ENCODE measurements at places on chromosomes 16 and 17.

GRCh38 chr17:12342609-12343435 lies 322.1 kb downstream of the MAP2K4 start:
- peak; percentile 3 for DNase-seq

DNA sequence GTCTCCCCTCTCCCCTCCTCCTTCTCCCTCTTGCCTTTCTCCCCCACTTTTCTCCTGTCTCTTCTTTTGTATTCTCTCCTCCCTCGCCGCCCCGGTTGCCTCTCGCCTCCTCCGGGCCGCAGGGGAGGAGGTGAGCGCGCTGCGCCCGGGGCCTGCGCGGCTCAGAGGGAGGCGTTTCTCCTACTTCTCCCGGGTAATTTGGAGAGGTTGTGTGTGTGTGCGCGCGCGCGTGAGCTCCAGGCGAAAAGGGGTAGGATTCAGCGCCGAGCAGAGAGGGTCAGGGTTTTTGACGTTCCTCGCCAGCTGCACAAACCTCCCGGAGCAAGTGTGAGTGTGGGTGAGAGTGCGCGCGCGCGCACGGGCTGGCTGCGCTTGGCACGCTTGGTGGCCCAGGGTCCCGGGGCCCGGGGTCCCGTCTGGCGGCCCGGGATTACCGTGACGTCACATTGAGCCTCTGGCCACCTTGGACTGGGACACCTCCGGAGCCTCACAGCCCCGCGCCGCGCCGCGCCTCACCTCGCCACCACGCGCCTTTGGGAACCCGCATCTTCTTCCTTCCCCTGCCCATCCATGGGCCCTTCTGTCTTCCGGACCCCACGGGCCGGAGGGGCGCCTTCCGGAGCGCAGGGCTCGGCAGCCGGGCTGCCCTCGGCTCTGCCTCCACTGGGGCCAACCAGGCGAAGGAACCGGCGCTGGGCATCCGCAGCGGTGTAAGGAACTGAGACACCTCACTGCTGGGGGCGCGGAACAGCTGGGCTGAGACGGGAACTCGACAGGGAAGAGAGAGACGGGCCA lies 479 bp downstream of the IRX6 start:
- DNase-seq, result no peak

DNA sequence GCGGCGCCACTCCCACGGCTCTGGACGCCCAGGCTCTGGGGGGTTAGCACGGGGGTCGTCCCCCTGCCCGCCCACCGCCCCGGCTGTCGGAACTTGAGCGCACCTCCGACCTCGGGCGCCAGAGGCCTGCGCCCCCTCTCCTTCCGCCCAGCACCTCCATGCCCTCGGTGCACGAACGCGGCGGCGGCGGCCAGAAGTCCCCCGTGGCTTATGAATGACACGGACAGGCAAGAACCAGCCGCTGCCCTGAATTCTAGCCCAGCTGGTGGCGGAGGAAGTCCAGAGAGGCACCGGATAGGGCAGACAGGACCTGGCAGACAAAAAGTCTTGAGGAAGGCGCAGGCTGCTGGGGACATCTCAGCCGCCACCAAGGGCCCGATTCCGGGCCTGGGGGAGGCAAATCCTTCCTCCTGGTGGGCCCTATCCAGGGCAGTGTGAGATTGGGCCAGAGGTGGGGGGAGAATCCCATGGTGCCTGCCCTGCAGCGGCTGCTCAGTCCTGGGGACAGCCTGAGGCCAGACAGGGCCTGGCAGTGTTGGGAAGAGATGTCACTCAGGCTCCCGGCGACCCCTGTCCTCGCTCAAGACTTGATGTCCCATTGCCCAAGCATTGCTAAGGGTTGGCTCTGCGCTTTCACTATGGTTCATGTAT lies 897 bp upstream of the CYGB start:
- DNase-seq, result no peak

DNA sequence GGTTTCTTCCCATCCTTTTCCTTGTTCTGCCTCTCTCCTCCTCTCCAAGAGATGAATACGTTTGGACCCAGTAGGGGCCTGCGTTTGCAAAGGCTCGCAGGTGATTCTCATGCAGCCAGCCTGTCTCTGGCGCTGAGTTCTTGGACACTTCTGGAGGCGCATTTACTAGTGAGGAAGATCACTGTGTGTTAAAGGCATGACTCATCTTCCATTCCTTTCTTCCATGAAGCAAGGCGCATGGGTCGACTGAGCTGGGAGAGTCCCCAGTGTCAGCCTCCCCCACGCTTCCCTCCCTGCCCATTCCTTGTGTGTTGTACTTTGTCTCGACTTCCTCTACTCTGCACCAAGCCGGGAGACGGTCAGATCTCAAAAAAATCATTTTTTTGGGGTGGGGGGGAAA lies 159.9 kb upstream of the EEF2KMT start:
- DNase-seq, result no peak

DNA sequence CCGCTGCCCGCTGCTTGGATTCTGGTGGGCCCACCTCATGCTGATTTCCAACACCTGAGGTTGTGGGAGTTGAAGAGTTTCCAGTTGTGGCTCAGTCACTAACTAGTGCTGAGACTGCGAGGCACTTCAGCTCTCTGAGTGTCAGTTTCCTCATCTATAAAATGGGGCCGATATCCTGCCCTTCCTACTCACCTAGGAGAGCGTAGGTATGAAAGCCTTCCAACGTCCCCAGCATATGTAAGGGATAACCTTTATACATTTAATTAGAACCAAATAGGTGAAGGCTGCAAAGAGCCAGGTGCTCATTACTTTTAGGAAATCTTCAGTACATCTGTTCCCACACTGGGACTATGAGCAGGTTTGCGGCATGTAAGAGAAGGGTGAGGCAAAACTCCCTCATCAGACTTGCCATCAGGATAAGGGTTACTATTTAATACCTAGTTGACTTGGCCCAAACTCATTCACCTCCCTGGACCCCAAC lies 782 bp upstream of the KIF18B start:
- DNase-seq, result no peak

DNA sequence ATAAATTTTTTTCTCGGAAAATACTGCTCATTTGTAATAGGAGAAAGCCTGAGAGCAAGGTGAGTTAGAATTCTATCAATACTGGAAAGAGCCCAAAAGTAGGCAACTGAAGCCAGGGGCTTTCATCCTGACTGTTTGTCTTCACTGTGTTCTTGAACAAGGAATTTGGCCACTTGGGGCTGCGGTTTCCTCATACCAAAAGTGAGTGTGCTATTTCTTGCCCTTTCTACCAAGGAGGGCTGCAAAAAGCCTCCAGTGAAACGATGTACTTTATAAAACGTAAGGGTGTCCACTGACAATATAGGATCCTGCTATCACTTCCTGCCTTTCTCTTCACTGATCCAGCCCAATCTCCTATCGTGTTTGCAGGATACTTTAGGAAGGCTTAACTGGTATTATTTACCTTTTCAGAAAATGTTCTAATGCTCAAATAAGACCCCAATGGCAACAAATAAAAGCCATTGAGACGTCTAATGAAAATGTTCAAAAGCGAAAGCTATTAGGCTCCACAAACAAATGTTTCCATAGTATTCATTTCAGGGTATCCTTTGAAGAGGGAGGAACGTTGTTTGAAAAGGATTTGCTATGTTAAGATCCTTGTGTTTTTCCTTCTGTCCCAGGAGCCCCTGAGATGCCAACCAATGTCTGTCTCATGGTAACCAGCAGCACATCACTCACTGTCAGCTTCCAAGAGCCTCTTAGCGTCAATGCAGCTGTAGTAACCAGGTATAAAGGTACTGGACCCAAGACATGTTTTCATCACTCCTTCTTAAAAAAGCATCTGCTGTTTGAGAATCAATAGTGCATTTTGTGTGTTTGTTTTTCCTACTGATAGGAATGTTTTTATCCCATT lies 219.3 kb upstream of the NOG start:
- no peak for DNase-seq

Measured in iPS DF 19.7 (cell line).